Activated T-cell treated with anti-CD3 and anti-CD28 coated beads for 1 hour (primary cell): ENCODE measurements at places on chromosomes 6 and 20.

DNA sequence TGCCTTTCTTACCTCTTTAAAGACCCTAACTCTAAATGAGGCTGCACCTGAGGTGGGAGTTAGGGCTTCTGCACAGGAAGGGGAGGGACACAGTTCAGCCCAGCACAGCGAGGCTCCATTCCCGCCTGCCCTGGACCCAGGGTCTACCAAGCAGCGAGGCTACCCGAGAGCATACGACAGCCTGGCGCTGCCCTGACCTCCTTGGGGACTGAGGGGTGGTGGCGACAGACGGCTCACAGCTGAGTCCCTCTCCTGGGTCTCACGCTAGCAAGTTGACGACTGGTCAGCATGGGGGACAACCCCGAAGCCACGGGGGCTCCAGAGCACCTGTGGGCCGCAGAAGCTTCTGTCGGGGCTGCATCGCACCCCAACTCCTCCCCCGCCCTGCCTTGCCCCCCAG lies 24.4 kb downstream of the SLC17A9 start:
- DNase-seq: no peak

DNA sequence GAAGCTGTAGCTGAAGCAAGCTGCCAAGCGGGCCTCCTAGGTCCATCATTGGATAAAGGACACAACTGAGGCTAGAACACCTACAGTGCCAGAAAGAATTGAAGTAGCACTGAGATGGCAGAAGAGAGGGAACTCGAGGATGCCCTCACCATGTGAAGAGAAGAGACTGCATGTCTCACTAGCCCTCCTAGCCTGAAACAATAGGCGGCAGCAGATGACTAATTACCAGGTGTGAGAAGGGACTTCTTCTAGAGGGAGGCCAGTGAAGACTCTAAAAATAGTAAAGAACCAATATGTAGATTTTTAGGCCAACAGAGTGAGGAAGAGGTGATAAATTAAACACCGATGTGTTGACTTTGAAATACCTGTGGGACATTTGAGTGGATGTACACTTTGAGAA lies 50.3 kb downstream of the LGSN start:
- no peak for DNase-seq

GRCh38 chr20:43761386-43762340 lies 34.9 kb upstream of the GTSF1L start:
- DNase-seq: no peak

DNA sequence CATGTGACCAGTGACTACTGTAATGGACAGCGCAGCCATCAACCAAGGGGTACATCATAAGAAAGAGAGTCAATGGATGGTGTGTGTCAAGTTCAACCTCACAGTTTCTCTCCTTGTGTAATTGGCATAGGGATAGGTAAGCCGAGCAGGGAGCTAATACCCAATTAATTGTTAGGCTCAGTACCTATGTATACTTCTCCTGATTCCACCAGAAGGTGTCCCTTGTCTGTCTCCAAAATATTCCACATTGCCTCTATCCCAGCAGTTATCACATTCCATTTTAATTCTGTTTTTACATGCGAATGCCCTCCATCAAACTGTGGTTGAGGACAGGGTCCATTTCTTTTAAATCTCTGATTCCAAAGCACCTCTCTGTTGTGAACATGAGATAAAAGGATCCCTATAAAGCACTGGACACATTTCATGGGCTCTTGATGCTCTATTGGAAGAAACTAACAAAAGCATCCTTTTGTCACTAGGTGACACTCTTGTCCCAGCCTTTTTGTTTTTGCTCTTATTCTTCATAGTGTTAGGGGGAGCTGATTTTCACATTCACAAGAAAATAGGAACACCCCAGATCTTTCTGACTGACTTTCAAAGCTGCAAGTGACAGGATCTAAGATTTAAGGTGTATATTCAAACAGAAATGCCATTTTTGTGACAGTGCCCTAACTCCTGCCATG lies 38.9 kb downstream of the FBXO9 start:
- DNase-seq: no peak

DNA sequence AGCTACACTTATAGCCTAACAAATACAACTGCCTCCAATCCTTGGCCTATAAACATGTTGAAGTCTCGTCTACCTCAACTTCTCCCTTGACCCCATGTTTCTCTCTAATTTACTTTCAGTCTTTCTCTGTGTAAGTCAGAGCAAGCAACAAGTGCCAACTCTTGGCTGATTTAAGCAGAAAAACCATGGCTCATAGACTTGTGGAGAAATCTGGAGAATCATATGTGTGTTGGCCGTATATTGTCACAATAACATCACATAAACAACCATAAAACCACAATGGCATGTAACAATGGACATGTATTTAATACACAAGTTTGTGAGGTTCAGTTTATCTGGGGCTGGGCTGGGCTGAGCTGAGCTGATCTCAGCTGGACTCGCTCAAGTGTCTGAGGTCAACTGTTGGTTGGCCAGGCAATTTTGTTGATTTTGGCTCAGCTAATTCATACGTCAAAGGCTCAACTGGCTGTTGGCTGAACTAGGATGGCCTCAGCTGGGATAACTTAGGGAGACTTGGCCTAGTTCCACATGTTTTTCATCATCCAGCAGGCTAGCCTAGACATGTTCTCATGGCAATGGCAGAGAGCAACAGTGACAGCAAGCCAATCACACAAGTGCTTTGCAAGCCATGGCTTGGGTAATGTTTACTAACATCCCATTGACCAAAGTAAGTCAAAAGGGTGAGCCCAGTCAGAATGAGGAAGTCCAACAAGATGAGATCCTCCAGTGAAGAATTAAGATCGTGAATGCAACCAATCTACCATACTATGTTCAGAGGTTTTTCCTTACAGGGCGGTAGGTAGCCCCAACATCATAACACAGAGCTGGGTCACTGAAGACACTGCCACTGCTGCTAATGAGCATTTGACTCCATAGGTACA lies 12.9 kb upstream of the TBC1D22B start:
- no peak for DNase-seq

GRCh38 chr6:89828988-89829471 lies 650 bp upstream of the CASP8AP2 start:
- DNase-seq: no peak

GRCh38 chr20:14489544-14489943 lies 152.1 kb upstream of the FLRT3 start:
- no peak for DNase-seq

GRCh38 chr20:15616626-15617025 lies 956.6 kb downstream of the KIF16B start:
- DNase-seq: no peak

- DNase-seq: no peak
Measured at GRCh38 chr6:90471263-90471662, 115.6 kb downstream of the MAP3K7 start.

GRCh38 chr6:164035900-164036485 lies 621.5 kb downstream of the QKI start:
- DNase-seq: no peak

DNA sequence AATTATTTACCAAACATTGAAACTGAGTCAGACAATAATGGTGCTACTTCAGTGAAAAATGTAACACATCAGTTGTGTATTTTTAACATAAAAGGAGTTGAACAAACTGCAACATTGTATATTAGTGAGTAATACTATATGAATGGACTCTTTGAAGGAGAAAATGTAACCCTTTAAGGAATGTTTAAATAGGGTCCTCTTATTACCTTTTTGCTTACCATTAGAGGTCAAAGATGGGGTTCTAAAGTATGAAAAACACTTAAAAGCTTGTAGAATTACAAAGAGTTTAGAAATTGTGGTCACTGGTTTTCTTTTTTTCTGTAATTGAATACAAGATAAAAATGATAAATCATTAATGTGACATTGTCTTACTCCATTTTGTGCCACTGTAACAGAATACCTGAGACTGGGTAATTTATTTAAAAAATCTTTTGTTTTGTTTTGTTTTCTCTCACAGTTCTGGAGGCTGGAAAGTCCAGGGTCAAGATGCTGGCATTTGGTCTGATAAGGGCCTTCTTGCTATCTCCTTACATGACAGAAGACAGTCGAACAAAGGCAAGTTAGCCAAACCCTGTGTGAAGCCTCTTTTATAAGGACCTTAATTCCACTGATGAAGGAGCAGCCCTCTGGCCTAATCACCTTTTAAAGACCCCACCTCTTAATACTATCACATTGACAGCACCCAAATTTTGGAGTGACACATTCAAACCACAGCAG lies 43.2 kb downstream of the SESN1 start:
- DNase-seq: no peak

DNA sequence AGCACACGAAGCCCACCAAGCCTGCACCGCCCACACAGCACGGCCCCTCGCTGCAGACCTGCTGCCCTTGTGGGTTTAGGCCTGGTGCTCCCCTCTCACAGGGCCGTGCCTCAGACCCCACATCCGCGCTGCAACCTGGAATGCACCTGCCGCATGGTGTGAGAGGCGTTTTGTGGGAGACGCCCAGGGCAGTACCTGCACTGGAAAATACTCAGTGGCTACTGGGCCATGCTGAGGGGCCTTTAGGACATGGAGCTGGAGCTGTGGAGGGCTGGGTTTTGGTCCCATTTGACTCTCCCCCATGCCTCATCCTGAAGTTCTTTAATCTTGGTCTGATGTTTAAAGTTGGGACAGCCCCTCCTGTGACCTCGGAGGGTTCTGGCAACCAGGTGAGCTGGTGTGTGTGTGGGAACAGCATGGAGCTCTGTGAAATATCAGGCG lies 116.3 kb downstream of the ERMARD start:
- no peak for DNase-seq

- DNase-seq: no peak
Measured at GRCh38 chr6:56445818-56446217, 196.9 kb downstream of the DST start.

DNA sequence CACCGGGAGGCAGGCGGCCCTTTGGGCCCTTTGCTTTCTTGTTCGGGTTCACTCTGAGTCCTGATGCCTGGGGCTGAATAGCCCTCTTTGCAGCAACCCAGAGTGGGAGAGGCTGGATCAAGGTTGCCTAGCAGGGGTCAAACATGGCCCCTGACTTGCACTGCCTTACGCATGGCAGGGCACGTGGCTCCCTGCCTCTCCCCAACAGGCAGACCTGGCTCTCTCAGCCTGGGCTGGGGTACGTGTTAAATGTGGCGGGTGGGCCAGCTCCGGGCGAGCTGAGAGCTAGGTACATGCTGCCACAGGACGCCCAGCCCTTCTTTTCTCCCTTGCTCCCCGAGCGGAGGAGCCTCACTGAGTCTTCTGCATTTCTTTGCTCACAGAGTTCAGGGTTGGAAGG lies 7.3 kb downstream of the C6orf132 start:
- DNase-seq: no peak

GRCh38 chr6:52834481-52834880 lies 6.1 kb downstream of the GSTA5 start:
- no peak for DNase-seq

DNA sequence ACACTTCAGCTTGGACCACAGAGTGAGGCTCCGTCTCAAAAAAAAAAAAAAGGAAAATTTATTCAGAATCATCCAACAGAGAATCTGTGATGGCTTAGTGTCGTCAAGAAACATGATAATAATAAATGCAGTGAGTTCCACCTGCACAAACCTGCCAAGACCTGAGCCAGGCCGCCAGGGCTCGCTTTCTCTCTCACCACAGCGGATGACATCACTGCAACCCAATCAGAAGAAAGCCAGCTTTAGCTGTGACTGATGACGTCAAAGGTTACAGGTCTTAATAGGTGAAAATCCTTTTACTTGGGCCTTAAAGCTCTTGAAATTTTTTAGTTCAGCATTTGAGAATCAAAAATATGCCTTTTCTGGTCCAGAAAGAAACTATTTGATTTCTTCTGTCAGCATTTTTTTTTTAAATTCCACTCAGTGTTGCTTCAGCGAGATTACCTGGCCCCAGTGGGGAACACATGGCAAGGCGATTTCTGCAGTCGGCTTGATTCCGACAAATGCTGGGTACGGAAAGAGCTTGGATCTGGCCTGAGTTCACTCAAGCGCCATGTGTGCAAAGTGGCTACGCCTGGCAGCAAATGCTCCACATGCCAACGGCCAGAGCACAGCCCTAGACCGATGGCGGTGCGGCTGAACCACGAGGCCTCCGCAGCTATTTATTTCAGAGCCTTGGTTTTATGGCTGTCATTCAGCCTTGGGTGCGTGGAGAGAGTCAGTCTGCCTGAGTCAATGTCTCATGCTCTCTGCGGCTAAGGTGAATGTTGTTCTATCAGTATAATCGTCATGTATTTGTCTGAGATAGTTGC lies 105.7 kb upstream of the QKI start:
- no peak for DNase-seq

DNA sequence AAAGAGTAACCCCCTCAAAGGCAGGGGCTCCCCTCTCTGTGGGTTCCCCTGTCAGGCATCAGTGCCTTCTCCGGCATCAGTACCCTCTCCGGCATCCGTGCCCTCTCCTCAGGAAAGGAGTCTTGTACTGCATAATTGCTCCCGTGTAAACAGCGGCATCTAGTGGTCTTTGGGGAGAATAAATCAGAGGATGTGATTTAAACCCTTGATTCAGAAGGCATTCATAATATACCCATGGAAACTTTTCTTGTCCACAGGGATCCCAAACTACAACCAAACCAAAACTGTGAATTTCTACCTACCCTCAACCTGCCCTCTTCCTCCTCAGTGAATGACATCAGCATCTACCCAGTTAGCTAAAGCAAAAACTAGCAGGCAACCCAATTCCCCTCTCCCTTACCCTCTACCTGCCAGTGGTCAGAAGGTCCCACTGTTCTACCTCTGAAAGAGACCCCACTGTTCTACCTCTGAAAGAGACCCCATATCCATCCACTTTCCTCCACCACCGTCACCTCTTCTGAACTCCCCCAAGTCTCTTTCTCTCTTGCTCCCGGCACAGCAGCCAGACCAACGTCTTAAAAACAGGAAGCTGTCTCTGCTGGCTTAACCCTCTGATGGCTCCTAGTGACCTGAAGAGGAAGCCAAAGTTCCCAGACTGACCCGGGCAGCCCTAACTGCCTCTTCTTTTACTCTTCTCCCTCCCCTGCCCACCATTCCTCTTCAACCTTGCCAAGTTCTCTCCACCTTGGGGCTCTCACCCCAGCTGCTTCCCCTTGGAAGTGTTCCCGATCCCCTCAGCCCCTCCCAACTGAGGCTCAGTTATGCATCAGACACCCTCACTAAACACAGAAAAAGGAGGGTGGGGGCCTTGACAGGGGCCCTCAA lies 27.2 kb downstream of the UBE2V1 start:
- DNase-seq: peak; percentile 11

DNA sequence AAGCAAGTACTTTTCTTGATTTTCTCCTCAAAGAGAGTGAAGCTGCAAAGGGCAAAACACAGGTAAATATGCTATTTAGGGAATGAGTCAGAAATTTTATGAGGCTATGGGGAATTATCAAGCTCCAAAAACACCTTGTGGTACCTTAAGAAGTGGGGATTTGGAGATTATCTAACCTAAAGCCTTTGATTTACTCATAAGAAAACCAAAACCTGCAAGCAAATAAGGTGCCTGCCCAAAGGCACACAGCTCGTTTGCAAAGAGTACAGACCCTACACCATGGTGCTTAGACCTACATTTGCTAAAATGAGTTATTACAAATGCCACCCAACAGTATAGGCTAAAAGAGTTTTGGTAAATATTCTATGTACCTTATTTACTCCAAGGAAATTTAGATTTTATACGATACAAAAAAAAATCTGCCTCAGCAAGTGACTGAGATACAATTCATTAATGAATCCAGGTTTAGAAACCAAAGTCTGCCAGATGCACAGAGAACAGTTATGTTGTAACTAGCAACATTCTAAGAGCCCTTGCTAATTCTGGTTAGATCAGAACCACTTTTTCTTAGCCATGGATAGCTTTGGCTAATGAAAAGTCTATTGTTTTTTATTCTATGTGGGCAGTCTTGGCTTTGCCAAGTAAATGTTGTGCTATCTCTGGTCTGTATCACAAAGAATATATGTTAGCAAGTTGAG lies 101.5 kb downstream of the KHDC1L start:
- DNase-seq: no peak

GRCh38 chr6:83055366-83055964 lies 10.2 kb downstream of the UBE3D start:
- no peak for DNase-seq
